A549 treated with GW870086 at 1 μM for 4 hours (cell line): ENCODE measurements at places on chromosomes 2 and 18. TPM values are rescaled to one million over a fixed set of nuclear protein-coding genes. Genes with fewer than 3 reads are reported as not detected.

SLC5A7 gene
- not detected in 5 replicates for total RNA-seq

SYT4 gene
- not detected in 5 replicates for total RNA-seq

ASAP2 gene
- total RNA-seq, result 37.1 to 59.1 TPM (median 52.2 TPM) in 5 replicates

OTX1 gene
- 1.8 to 4.3 TPM (median 3.8 TPM) in 5 replicates for total RNA-seq

AQP4 gene
- 0.09 TPM in 1 of 5 replicates, not detected in the others for total RNA-seq

ATP6V1B1 gene
- 1.2 to 2.5 TPM (median 2.4 TPM) in 5 replicates for total RNA-seq

PLEKHH2 gene
- total RNA-seq, result 1.3 to 2.3 TPM (median 2.0 TPM) in 5 replicates

PDE1A gene
- total RNA-seq, result 0.15 to 0.19 TPM (median 0.17 TPM) in 4 of 5 replicates, not detected in the other

COLEC12 gene
- 0.02 to 0.06 TPM (median 0.03 TPM) in 4 of 5 replicates, not detected in the other for total RNA-seq

TMEM182 gene
- total RNA-seq, result 3.7 to 6.3 TPM (median 4.7 TPM) in 5 replicates

KIF3C gene
- total RNA-seq, result 49.3 to 58.4 TPM (median 54.6 TPM) in 5 replicates

TCF7L1 gene
- total RNA-seq, result 7.7 to 9.9 TPM (median 8.5 TPM) in 5 replicates

VSNL1 gene
- total RNA-seq, result not detected in 5 replicates

FABP1 gene
- not detected in 5 replicates for total RNA-seq

COL4A3 gene
- 0.50 to 1.2 TPM (median 0.59 TPM) in 5 replicates for total RNA-seq

MSH6 gene
- 70.8 to 88.2 TPM (median 83.9 TPM) in 5 replicates for total RNA-seq

CKAP2L gene
- 10.5 to 16.2 TPM (median 13.9 TPM) in 5 replicates for total RNA-seq

SP5 gene
- total RNA-seq, result not detected in 5 replicates

NT5C1B gene
- total RNA-seq, result not detected in 5 replicates

AGFG1 gene
- total RNA-seq, result 94.3 to 131 TPM (median 123 TPM) in 5 replicates

SFT2D3 gene
- total RNA-seq, result 4.5 to 6.8 TPM (median 5.9 TPM) in 5 replicates

TMEM247 gene
- not detected in 5 replicates for total RNA-seq

CNOT11 gene
- 39.6 to 42.9 TPM (median 41.0 TPM) in 5 replicates for total RNA-seq

PDE11A gene
- 0.27 to 0.67 TPM (median 0.49 TPM) in 5 replicates for total RNA-seq

UPP2 gene
- total RNA-seq, result not detected in 5 replicates

CCDC74B gene
- total RNA-seq, result 5.8 to 7.4 TPM (median 6.1 TPM) in 5 replicates

TBR1 gene
- total RNA-seq, result 0.02 to 0.06 TPM (median 0.04 TPM) in 4 of 5 replicates, not detected in the other

TCF23 gene
- total RNA-seq, result not detected in 5 replicates

DNER gene
- total RNA-seq, result 7.5 to 11.5 TPM (median 9.1 TPM) in 5 replicates

EXOC6B gene
- total RNA-seq, result 5.8 to 8.9 TPM (median 7.5 TPM) in 5 replicates

AKAIN1 gene
- not detected in 5 replicates for total RNA-seq

CDK15 gene
- not detected in 5 replicates for total RNA-seq

SATB2 gene
- 2.9 to 3.6 TPM (median 3.0 TPM) in 5 replicates for total RNA-seq

RAB17 gene
- total RNA-seq, result 0.16 to 0.71 TPM (median 0.34 TPM) in 5 replicates

TEX44 gene
- not detected in 5 replicates for total RNA-seq

ANTXR1 gene
- total RNA-seq, result 99.8 to 143 TPM (median 140 TPM) in 5 replicates

POU3F3 gene
- total RNA-seq, result not detected in 5 replicates

TRIB2 gene
- total RNA-seq, result 0.08 to 0.69 TPM (median 0.49 TPM) in 5 replicates

CAVIN2 gene
- 22.2 to 35.7 TPM (median 34.2 TPM) in 5 replicates for total RNA-seq

TMEM163 gene
- 0.06 to 0.17 TPM (median 0.16 TPM) in 4 of 5 replicates, not detected in the other for total RNA-seq

TUBB8B gene
- not detected in 5 replicates for total RNA-seq

SEPTIN2 gene
- 220 to 280 TPM (median 269 TPM) in 5 replicates for total RNA-seq

CCDC178 gene
- total RNA-seq, result not detected in 5 replicates

LIMS3 gene
- total RNA-seq, result not detected in 5 replicates

POTEI gene
- 0.07 TPM in 1 of 5 replicates, not detected in the others for total RNA-seq

C2orf80 gene
- total RNA-seq, result not detected in 5 replicates

MERTK gene
- total RNA-seq, result 1.5 to 2.2 TPM (median 1.7 TPM) in 5 replicates

KLHL30 gene
- 0.17 to 0.45 TPM (median 0.21 TPM) in 5 replicates for total RNA-seq

FZD7 gene
- 5.5 to 7.3 TPM (median 6.6 TPM) in 5 replicates for total RNA-seq

ALPG gene
- 0.24 to 0.47 TPM (median 0.38 TPM) in 5 replicates for total RNA-seq

PLEK gene
- total RNA-seq, result 0.06 TPM in 1 of 5 replicates, not detected in the others

ODC1 gene
- 145 to 170 TPM (median 156 TPM) in 5 replicates for total RNA-seq

CHRND gene
- not detected in 5 replicates for total RNA-seq

RGPD4 gene
- 0.03 to 0.09 TPM (median 0.06 TPM) in 4 of 5 replicates, not detected in the other for total RNA-seq

ABCG5 gene
- total RNA-seq, result not detected in 5 replicates

RAD51AP2 gene
- not detected in 5 replicates for total RNA-seq

LYPD6B gene
- not detected in 5 replicates for total RNA-seq

BCL2 gene
- 0.44 to 0.66 TPM (median 0.49 TPM) in 5 replicates for total RNA-seq

ARHGAP25 gene
- 0.10 to 0.19 TPM (median 0.14 TPM) in 5 replicates for total RNA-seq
